ENCODE measurements at places on chromosomes 16 and 17. TPM values are rescaled to one million over a fixed set of nuclear protein-coding genes. Genes with fewer than 3 reads are reported as not detected.

The RHBDF1 gene
- total RNA-seq, result 30.7 TPM

The PRSS33 gene
- not detected for total RNA-seq

The KRT12 gene
- not detected for total RNA-seq

The NUDT21 gene
- total RNA-seq, result 39.6 TPM

The CSF3 gene
- not detected for total RNA-seq

The GNG13 gene
- not detected for total RNA-seq

The SMIM36 gene
- total RNA-seq, result not detected

The KAT2A gene
- 23.3 TPM for total RNA-seq

The KRTAP4-8 gene
- total RNA-seq, result not detected

The ADAP2 gene
- 9.9 TPM for total RNA-seq

The KATNIP gene
- total RNA-seq, result 13.0 TPM

The IL32 gene
- 1.7 TPM for total RNA-seq

The PPP1R1B gene
- not detected for total RNA-seq

The TVP23A gene
- not detected for total RNA-seq

The BORCS6 gene
- total RNA-seq, result 4.1 TPM

The CCL1 gene
- not detected for total RNA-seq

The ABCA6 gene
- total RNA-seq, result 0.93 TPM

The CTF1 gene
- total RNA-seq, result 1.2 TPM

The WSCD1 gene
- total RNA-seq, result under 0.01 TPM

The KRT39 gene
- total RNA-seq, result not detected

The FLYWCH1 gene
- total RNA-seq, result 111 TPM

The PCGF2 gene
- 2.4 TPM for total RNA-seq

The SPATA32 gene
- not detected for total RNA-seq

The GPR142 gene
- total RNA-seq, result not detected

The TNP2 gene
- not detected for total RNA-seq

The SPATA2L gene
- total RNA-seq, result 10.7 TPM

The MRPL12 gene
- total RNA-seq, result 14.0 TPM

The COX6A2 gene
- not detected for total RNA-seq

The JUP gene
- 357 TPM for total RNA-seq

The MMP15 gene
- total RNA-seq, result 11.3 TPM

The NPIPA7 gene
- total RNA-seq, result 0.85 TPM

The PIPOX gene
- total RNA-seq, result 0.28 TPM

The NUFIP2 gene
- total RNA-seq, result 39.6 TPM

The PRR35 gene
- under 0.01 TPM for total RNA-seq

The C16orf74 gene
- total RNA-seq, result 51.1 TPM

The ST6GALNAC1 gene
- 9.3 TPM for total RNA-seq

The KRT40 gene
- total RNA-seq, result not detected

The POLR3E gene
- 69.4 TPM for total RNA-seq

The PRPSAP2 gene
- total RNA-seq, result 50.6 TPM

The CCR7 gene
- not detected for total RNA-seq

The MVP gene
- 246 TPM for total RNA-seq

The MC1R gene
- 0.68 TPM for total RNA-seq

The VASN gene
- 4.4 TPM for total RNA-seq

The NOD2 gene
- total RNA-seq, result 17.4 TPM

The PRSS27 gene
- total RNA-seq, result 1.9 TPM

The ASIC2 gene
- total RNA-seq, result not detected

The SDR42E1 gene
- total RNA-seq, result 28.5 TPM

The NAGPA gene
- total RNA-seq, result 18.2 TPM

The KRT17 gene
- 27,930 TPM for total RNA-seq

The NDRG4 gene
- total RNA-seq, result 12.1 TPM

The CDH1 gene
- 526 TPM for total RNA-seq

The QPRT gene
- under 0.01 TPM for total RNA-seq

The OTOP3 gene
- not detected for total RNA-seq

The CLEC19A gene
- not detected for total RNA-seq

The UMOD gene
- total RNA-seq, result not detected

The TP53TG3F gene
- total RNA-seq, result not detected

The SCGB1C2 gene
- total RNA-seq, result not detected

Data from nasal cavity respiratory epithelium epithelial cell of viscerocranial mucosa (primary cell).